ENCODE measurements at places on chromosomes 13 and 19.

- DNase-seq, result no peak
Measured at GRCh38 chr19:13511947-13512346, 5.7 kb upstream of the CACNA1A start.

DNA sequence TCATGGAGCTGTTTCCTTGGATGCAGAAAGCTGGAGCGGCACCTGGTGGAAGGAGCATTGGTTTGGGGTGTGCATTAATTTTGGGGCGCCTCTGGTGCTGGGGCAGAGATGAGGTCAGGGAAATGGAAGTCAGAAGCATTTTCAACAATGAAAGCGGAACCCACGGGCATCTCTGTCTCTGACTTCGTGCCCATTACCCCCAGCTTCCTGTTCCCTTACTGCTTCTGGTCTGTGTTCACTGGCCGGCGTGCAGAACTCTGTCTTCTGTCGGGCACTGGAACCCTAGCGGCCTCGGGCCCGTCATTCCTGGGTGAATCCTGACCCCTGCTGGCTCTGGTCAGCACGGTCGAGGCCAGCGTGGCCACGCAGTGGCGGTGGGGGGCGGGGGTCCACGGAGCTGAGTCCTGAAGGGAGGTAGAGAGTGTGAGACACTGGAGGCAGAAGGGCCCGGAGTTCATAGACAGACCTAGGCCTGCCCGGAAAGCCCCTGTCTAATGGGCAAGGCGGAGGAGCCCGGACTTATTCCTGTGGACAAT is 7.9 kb upstream of the LINGO3 start:
- peak; percentile 92 for DNase-seq

DNA sequence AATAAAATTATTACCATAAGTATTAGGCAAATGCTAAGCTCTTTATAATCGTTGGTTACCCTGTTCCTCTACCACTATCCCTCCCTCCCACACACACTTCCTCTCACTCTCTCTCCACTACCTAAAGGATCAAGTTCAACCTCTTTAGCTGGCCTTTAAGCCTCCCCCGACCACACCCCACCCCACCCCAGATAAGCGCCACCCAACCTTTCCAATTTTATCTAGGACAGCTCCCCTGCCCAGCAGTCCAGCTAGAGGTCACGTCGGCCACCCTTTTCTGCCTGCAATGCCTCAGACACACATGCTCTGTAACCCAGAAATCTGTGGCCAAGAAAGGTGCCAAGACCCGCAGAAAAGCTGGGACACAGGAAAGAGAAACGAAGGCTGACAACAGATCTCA is 1.1 kb downstream of the LYPD4 start:
- peak; percentile 68 for DNase-seq

DNA sequence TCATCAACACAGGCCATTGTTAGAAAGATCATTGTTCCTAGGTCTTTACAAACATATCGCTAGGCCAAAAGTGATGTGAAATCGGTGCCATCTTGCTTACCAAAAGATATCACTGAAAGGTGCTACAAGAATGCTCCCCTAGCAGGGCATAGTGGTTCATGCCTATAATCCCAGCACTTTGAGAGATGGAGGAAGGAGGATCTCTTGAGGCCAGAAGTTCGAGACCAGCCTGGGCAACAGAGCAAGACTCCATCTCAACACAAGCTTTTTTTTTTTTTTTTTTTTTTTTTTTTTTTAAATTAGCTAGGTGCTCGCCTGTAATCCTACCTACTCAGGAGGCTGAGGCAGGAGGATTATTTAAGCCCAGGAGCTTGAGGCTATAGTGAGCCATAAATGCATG is 92.1 kb downstream of the DACH1 start:
- DNase-seq, result no peak

DNA sequence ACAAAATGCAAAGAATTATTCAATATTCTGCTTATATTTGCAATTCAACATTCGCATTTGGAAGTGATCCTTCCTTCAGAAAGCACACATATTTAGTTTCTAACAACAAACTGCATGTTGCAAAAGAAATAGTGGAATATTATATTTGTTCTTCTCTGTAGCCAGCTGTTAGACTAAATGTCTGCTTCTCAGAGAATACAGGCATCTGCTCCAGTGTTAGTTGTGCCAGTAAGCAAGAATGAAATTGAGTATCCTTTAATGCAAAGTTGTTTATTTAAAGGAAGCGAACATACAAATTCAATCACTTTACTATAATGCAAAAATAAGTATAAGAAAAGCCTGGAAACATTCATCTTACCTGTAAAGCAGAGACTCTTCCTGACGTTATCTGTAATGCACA is 663 bp downstream of the SLITRK6 start:
- no peak for DNase-seq

DNA sequence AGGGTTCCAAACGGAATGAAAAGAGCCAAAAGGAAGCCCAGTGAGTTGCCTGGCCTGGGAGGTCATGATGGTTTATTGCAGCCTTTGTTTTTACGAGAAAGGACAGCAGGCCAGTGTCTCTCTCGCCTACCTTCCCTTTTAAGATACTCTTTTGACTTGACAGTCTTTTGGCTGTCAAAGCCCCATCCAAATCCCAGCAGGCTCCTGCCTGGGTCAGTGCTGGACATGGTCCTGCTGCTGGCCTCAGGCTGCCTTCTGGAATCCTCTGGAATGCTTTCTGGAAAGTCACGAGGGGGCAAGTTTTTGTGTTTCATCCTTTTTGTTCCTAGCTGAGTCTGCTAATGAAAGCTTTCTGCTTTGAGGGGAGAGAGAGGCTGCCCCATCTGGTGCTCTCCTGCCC is 444.8 kb downstream of the OLFM4 start:
- no peak for DNase-seq

DNA sequence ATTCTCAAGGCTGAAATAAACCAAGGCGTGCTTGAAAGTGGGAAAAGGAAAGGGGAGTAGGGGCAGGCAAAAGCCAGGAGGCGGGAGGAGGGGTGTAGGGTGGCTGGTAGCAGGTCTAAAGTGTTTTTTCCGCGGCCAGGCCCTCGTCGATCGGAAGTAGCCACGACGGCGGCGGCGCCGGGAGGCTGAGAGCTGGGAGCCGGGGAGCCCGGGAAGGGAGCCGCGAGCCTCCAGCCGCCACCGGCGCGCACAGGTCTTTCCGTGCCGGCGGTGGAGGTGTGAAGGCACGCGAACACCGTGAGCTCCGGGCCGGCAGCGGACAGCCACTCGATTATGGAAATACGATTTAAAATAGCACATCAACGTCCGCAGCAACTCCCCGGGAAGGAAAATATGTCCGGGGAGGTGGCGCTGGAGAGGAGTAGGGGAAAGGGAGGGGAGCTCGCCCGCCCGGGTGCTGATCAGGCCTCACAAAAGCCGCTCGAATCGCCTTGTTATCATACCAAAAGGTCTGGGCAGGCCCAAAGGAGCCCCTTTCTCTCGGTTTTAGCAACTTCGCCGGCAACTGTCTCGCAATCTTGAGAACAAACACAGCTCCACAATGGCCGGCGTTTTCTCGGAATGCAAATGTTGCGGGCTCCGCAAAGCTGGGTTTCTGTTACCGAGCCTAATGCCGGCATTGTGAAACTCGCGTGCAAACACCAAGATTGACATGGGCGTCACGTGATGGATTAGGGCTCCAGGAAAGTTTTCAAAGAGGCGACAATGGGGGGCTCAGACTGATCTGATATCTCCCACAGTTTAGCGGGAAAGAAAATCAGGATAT is 2.9 kb upstream of the PCDH8 start:
- DNase-seq, result no peak

GRCh38 chr19:38769635-38770211 is 3.6 kb downstream of the LGALS7 start:
- peak; percentile 97 for DNase-seq

- no peak for DNase-seq
Measured at GRCh38 chr13:104321756-104322155, 1255.5 kb upstream of the SLC10A2 start.
